ENCODE measurements at places on chromosomes 11 and 22.

DNA sequence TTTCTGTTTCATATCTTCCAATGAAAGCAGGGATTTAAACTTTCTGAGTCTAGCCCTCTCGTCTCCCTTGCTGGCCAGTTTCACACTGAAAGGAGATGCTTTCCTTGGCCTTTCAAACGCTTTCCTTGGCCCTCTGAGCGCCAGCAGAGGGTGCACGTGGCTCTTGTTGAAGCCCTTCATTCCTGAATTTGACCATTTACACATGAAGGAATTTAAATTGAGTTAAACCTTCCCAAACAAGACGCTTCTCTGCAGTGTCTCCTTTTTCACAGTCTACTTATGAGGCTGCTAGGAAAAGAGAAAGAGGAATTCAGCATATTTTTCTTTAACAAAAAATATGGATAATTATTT, 21.6 kb downstream of the NNMT start:
- DNase-seq, result no peak

DNA sequence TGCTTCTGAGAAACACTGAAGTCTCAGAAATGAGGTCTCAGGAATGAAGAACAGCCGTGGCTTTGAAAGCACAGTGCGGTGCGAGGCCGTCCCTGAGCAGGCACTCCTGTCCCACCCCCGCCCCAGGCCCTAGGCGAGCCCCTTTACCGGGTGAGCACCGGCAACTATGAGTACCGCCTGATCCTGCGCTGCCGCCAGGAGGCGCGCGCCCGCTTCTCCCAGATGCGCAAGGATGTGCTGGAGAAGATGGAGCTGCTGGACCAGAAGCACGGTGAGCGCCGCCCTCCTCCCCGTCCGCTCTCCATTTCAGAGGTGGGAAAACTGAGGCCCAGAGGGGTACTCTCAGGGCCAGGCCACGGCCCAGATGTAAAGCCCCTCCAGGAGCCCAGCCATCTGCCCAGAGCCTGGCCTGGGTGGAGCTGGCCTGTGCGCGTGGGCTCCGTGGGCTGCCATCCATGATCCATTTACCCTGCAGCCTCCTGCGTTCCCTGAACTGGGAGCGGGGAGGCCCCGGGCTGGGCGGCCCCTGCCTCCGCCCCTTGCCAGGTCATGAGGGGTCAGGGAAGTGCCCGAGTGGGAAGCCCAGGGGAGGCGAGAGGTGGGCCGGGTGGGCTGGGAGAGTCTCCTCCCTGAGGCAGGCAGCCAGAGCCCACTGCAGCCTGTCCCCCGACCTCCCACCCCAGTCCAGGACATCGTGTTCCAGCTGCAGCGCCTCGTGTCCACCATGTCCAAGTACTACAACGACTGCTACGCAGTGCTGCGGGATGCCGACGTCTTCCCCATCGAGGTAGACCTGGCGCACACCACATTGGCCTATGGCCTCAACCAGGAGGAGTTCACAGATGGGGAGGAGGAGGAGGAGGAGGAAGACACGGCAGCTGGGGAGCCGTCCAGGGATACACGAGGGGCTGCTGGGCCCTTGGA, 9.5 kb downstream of the SLC16A8 start:
- no peak for DNase-seq

- no peak for DNase-seq
Measured at GRCh38 chr11:113683481-113684046, 22.5 kb downstream of the TMPRSS5 start.

- peak; percentile 65 for DNase-seq
Measured at GRCh38 chr11:47408598-47409439, 429 bp downstream of the SLC39A13 start.

DNA sequence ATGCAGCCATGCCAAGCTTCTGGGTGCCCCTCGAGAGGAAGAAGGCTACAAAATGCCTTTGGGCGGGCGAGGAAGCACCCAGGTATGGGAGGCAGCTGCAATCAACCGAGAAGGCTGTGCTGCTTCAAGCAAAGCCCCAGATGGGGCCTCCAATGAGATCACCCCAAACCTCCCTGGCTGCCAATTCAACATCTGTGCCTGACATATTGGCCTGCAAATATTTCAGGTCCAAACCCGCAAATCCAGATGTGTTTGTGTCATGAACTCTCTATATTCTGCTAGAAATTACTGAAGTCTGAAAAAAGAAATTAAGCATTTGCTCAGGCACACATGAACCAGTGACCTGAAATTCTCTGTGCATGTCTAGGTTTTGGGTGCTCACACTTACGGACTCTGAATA, 78.8 kb upstream of the RCN1 start:
- DNase-seq, result no peak

GRCh38 chr11:35873721-35874120, 70.1 kb upstream of the LDLRAD3 start:
- no peak for DNase-seq

GRCh38 chr22:19522190-19522880, 1.9 kb downstream of the CLDN5 start:
- no peak for DNase-seq

- DNase-seq, result no peak
Measured at GRCh38 chr11:126512741-126513715, 157.5 kb downstream of the ST3GAL4 start.

- DNase-seq, result no peak
Measured at GRCh38 chr11:36350137-36350513, 54.0 kb downstream of the PRR5L start.

DNA sequence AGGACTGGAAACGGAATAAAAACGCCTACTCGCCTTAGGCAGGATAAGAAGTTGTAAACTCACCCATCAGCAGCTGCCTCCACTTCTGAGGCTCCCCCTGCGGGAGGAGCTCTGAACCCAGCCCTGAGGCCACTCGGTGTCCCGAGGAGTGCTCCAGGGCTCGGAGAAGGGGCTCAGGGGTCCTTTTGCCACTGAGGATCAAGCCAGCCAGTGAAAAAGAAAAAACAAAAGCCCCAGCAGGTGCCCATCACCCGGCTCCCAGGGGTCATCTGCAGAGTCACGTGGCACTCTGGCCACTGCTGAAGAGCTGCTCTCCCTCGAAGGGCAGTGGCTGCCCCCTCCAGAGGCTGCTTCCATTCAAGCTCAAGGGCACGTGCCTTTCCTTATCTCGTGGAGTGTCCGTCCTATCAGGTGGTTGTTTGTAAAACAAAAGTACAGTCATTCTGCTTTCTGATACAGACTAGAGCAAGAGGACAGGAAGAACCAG, 29.0 kb downstream of the NUP50 start:
- DNase-seq, result peak; percentile 7

DNA sequence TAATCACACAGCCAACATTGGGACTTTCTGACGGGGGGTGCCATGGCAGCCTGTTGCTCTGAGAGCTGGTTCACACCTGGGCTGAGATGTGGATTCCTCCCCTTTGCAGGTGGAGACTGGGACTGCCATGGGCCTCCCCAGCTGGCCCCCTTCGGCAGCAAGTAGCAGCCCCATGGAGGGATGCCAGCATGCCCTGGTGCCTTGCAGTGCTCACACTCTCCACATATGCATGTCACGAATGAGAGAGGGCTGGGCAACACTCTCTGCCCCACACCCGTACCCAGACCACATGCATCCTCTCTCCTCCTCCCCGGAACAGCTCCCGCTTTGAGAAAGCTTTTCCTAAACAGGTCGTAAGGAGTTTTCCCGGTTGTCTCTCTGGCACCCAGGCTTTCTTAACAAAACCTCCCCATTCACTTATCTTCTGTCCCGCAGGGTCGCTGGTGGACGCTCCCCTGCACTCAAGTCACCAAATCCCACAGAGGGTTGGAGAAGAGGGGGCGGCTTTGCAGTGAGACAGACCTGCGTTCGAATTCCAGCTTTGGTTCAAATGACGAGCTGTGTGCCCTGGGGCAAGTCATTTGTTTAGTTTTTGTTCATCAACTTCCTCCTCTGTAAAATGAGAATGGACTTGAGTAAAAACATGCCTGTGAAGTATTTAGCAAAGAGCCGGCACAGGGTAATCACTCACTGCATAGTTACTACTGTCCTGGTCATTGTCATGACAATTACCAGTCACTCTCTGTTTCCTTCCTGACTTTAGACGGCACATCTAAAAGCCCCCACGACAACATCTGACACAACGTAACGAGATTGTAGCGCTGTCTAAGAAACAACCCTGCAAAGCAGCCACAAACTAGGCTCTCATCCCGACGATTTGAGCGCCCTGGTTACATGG, 231.3 kb upstream of the B3GAT1 start:
- no peak for DNase-seq

- DNase-seq, result peak; percentile 14
Measured at GRCh38 chr11:85939099-85940015, 84.2 kb downstream of the CCDC83 start.

- no peak for DNase-seq
Measured at GRCh38 chr11:106957030-106957482, 61.2 kb downstream of the GUCY1A2 start.

GRCh38 chr11:120774591-120775386, 249.1 kb upstream of the TBCEL start:
- no peak for DNase-seq

DNA sequence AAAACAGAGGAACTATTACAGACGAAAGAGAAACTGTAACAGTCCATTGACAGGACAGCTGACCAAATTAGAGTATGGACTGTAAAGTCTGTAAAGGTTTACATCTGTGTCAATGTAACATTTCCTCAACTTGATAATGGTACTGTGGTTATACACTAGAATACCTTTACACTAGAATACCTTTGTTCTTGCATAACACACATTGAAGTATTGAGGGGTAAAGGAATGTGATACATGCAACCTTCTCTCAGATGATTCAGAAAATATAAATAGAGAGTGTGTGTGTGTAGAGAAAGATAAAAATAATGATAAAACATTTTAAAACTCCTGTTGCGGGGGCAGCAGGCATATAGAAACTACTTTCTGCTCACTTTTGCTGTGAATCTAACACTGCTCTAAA, 5.6 kb upstream of the EEF1G start:
- no peak for DNase-seq

DNA sequence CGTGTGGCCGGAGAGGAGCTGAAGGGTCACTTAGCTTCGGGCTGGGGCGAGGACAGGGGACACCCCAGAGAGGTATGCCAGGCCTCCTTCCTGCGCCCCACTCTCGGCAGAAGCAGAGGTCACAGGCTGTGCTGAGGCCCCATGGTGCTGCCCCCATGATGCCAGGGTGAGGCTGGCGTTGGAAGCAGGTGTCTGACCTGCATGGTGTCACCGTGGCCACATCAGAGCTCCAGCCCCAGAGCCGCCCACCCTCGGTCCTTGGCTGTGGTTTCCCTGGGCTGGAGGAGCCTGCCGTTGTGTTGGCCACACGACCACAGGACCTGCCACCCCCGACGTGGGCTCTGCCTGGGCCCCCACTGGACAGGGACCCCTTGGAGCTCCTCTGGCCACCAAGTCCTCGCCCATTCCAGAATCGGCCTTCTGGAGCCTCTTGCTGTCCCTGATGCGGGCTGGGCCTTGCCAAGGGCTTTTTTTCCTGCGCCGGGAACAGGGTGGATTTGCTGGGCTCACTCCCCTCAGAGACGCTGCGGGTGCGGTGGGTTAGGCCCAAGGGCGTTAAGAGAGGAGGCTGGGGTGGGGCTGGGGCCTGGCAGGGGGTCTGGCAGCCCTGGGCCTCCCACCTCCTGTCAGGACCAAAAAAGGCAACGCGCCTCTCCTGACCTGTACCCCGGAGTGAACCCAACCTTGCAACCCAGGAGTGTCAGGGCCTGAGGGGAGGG, 8.2 kb upstream of the TSSC4 start:
- no peak for DNase-seq

DNA sequence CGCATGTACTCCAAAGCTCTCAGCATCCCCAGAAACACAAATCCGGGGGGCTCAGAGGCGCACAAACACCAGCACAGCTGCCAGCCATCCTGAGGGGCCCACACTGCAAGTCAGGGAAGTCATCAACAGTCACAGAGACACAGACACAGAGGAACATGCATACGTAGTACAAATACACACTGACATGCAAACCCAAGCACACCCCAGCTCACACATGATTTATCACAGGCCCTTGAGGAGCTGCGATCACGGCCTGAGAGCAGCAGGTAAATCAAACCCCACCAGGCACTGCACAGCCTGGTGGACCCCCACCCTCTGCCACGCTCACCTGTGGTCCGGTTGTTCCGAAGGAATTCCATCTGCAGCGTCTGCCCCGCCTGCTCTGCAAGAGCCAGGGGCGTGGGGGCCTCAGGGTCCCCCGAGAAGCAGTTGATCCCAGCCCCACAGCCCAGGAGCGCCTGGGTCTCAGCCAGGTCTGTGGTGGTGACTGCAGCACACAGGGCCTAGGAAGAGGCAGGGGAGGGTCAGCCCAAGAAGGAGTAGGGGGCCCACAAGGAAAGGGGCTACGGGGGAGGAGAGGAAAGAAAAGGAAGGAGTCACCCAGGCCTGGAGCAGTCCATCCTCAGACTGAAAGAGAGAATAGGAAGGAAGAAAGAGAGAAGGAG, 28.5 kb upstream of the PDE2A start:
- no peak for DNase-seq

- DNase-seq, result no peak
Measured at GRCh38 chr11:125953401-125953935, 7.6 kb downstream of the VSIG10L2 start.

DNA sequence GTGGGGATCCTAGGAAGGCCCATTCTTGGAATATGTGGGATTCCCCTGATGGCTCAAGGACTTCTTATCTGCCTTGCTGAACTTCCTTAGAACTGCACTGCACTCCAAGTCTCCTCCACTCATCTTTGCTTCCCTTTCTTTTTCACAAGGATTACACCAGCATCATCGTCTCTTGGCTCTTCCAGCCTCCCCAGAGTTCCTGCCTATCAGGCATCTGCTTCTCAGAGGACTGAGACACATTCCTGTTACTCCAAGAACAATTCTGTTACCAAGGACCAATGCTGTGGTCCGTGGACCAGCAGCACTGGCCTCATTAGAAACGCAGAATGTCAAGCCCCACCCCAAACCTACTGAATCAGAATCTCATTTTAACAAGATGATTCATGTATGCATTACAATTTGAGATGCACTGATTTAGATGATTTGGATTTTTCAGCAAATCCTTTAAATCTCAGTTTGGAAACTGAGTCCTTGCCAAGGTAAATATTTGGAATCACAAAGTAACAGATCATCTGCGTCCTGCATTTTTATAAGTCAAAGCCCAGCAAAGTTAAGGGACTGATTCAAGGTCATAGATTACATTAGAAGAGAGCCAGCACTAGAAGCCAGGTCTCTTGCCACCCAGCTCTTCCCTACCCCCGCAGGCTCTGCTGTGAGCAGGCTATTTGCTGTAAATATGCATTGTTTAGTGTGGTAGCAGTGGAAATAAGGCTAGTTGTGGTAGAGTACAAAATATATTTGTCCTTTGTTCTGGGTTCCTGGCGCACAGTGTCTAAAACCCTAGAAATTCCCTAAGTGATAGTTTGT, 110.9 kb downstream of the SWAP70 start:
- DNase-seq, result no peak

DNA sequence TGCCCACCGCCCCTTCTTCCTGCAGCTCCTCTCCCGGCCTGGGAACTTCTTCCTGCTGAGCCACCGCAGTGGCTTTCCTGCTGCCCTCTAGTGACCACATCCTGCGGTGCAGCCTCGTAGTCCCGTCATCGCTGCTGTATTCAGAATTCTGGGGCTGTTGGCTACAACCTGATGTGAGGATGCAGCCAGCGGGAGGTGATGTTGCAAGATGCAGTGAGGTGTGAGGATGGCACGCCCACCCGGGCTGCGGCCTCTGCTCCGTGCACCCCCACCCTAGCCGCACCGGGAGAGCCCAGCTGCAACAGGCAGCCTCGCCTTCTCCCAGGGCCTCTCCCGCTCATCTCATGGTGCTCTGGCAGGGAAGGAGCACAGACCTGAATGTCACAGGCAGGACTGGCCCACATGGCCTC, 10.1 kb downstream of the CHST1 start:
- DNase-seq, result peak; percentile 78

- no peak for DNase-seq
Measured at GRCh38 chr22:42275970-42276369, 5.5 kb upstream of the TCF20 start.

- no peak for DNase-seq
Measured at GRCh38 chr22:38218661-38219622, 17.1 kb downstream of the MAFF start.

All from NCI-H1417 (cell line).